ENCODE measurements at places on chromosomes 11 and 22. TPM values are rescaled to one million over a fixed set of nuclear protein-coding genes. Genes with fewer than 3 reads are reported as not detected.

Gene MORC2
- 39.4 TPM for polyA plus RNA-seq

Gene AQP11
- 2.7 TPM for polyA plus RNA-seq

Gene HIRA
- polyA plus RNA-seq, result 17.1 TPM

Gene GLYATL1
- 2.9 TPM for polyA plus RNA-seq

Gene USP2
- 44.1 TPM for polyA plus RNA-seq

Gene MAPK8IP2
- polyA plus RNA-seq, result 0.35 TPM

Gene RHOD
- 32.8 TPM for polyA plus RNA-seq

Gene PANX2
- polyA plus RNA-seq, result 9.5 TPM

Gene OR52N5
- not detected for polyA plus RNA-seq

Gene UBQLNL
- polyA plus RNA-seq, result 2.1 TPM

Gene KRTAP5-2
- not detected for polyA plus RNA-seq

Gene OR52H1
- 0.43 TPM for polyA plus RNA-seq

Gene ESAM
- 4.9 TPM for polyA plus RNA-seq

Gene RIMBP3C
- polyA plus RNA-seq, result 0.32 TPM

Gene SHANK2
- 0.06 TPM for polyA plus RNA-seq

Gene DLG2
- polyA plus RNA-seq, result 3.5 TPM

Gene NDUFS3
- 210 TPM for polyA plus RNA-seq

Gene CNIH2
- 3.3 TPM for polyA plus RNA-seq

Gene GRK2
- polyA plus RNA-seq, result 62.9 TPM

Gene SAA2
- polyA plus RNA-seq, result 0.45 TPM

Gene ANGPTL5
- polyA plus RNA-seq, result not detected

Gene RFPL3
- polyA plus RNA-seq, result not detected

Gene CYTH4
- polyA plus RNA-seq, result not detected

Gene DMC1
- not detected for polyA plus RNA-seq

Gene TRIM49
- not detected for polyA plus RNA-seq

Gene DCDC1
- 0.76 TPM for polyA plus RNA-seq

Gene RASL10A
- 3.5 TPM for polyA plus RNA-seq

Gene CUL5
- polyA plus RNA-seq, result 32.5 TPM

Gene DENND6B
- 13.3 TPM for polyA plus RNA-seq

Data from cardiac muscle cell (in vitro differentiated cells and primary cell).